Nephron progenitor cell (in vitro differentiated cells): ENCODE measurements at places on chromosomes 12 and 14.
A peak's percentile ranks its signal among the peaks of the same experiment; 100 is the strongest.

DNA sequence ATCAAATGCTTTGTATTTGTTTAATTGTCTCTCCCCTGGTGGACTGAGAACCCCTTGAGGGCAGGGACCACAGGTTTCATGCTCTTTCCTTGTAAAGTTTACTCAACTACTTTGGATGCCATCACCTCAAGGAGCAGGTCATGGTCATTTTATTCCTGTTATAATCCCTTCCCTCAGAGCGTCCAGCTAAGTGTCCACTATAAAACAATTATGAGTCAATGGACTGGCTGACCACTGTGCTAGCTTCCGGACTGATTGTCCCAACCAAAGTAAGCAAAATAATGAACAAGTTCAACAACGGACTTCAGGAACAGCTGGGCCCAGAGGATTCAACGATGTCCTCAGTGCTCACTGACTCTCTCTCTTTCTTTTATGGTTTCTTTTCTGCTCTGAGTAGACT lies 18.2 kb downstream of the AK7 start:
- no peak for DNase-seq

- peak; percentile 71 for DNase-seq
Measured at GRCh38 chr12:26938701-26939062, 412 bp downstream of the FGFR1OP2 start.

- DNase-seq = no peak
Measured at GRCh38 chr12:91249518-91250272, 67.1 kb upstream of the DCN start.

DNA sequence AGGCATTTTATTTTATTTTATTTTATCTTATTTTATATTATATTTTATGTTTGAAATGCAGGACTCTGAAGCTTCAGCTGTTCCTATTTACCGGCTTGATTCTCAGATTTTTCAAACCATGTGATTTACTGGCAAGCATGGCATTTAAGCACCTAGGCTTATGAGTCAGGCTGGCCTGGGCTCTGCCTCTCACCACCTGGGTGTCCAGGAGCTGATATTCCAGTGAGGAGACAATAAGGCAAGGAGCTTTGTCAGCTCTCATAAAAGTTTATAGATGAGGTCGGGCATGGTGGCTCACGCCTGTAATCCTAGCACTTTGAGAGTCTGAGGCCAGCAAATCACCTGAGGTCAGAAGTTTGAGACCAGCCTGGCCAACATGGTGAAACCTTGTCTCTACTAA lies 2.1 kb downstream of the DAO start:
- DNase-seq = no peak

DNA sequence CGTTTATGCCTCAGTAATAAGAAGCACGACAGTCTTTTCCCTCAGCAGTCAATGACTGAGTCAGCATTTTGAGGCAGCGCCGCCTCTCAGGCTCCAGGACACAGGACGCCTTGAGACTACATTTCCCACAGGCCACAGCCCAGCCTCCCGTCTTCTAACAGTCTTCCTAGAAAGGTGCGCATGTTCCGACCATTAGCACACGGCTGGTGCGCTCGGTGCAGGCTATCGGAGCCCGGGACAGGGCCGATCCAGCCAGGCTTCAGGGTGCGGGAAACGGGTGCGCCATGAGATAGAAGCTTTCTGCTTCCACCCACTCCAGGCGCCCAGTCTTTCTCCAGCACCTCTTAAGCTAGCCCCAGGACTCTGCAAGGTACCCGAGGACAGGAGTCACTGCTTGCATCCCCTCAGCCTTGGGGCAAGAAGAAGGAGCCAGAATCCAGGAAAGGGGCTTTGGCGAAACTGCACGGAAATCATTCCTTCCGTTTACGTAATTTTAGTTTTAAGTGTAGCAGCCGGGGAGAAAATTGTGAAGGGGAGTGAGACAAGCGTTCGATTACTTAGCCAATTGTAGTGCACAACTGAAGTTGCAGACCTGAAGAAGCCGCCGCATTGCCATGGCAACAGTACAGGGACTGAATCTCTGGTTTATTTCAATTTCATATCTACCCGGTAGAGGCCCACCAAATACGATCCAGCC lies 54.0 kb downstream of the ZNF641 start:
- DNase-seq = peak; percentile 55

- peak; percentile 12 for DNase-seq
Measured at GRCh38 chr14:30214461-30215090, 286.9 kb upstream of the PRKD1 start.

GRCh38 chr12:14984766-14985285 lies 12.0 kb downstream of the PDE6H start:
- no peak for DNase-seq

DNA sequence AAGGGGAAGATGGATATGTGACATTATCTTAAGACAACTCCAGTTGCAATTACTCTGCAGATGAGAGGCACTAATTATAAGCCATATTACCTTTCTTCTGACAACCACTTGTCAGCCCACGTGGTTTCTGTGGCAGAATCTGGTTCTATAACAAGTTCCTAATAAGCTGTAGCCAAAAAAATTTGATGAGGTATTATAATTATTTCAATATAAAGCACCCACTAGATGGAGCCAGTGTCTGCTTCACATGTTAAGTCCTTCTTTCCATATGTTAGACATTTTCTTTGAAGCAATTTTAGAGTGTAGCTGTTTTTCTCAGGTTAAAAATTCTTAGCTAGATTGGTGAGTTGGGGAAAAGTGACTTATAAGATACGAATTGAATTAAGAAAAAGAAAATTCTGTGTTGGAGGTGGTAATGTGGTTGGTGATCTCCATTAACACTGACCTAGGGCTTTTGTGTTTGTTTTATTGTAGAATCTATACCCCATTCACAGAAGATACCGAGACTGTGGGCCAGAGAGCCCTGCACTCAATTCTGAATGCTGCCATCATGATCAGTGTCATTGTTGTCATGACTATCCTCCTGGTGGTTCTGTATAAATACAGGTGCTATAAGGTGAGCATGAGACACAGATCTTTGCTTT lies 36.9 kb downstream of the PSEN1 start:
- no peak for DNase-seq

GRCh38 chr12:7107636-7108002 lies 1.4 kb downstream of the C1RL start:
- no peak for DNase-seq

DNA sequence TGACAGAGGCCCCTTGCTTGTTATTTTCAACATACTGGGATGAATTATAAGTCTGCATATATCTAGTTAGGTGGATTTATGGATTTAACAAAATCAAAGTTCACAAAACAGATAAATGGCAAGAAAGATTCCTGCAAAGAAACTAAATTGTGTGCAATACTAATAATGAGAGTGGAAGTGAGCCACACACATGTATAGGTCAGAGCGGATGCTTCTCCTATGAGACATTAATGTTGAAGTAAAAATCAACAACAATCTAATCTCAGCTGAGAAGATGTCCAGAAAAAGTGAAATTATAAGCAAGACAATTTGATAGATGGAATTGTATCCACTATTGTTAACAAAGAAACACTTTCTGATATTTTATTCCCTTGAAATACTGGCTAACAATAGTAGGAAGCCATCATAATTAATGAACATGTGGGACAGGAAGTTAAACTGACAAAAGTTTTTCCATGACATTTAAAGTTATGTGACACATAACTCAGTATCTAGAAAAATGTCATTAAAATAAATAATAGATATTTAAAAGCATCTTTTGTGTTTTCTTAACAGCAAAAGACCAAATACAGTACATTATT lies 39.7 kb downstream of the RAD51B start:
- DNase-seq = no peak

DNA sequence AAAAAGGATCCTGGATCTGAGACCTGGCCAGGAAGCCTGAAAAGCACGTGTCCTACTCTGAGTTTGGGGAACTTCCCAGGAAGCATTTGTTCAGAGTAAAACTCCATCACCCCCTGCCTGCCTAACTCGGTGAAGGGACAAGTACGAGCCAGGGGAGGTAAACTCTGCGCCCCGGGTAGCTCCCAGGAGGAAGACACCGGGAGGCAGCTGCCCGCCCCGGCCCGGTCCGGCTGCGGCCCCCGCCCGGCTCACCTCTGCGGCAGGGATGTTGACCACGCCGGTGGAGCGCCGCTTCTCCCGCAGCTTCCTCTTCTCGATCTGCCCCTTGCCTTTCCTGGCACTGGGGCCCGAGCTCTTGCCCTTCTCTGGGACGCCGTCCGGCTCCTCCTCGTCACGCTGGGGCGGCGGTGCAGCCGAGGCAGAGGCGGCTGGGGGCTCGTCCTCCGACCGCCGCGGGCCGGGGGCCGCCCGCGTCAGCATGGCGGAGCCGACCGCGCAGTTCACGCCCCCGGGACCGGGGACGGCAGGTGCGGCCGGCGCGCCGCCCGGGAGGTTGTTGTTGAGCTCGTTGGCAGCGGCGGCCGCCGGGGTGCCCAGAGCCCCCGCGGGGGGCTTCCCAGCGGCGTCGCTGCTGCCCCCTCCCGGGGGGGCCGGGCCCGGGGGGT lies 1.2 kb downstream of the PAWR start:
- DNase-seq = peak; percentile 66

DNA sequence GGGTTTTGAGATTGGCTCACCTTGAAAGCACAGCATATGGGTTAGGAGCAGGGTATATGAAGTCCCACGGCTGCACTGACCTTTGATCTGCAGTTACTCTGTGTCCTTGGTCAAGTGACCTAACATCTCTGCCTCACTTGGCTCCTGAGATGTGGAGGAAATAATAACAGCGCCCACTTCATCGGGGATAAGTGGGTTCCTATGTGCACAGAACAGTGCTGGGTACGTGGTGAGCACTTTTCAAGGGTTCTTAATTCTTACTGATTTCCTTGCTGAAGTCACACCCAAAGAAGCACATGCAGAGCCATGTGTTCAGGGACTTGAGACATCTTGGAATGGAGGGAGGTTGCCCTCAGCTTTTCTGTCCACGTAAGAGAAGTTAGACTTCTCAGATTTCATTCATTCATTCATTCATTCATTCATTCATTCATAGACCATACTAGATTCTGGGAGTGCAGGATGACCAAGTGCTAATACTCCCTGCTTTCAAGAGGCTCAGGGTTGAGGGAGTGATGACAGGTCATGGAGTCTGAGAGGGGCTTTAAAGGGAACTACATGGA lies 39.4 kb downstream of the ADGRD1 start:
- no peak for DNase-seq

DNA sequence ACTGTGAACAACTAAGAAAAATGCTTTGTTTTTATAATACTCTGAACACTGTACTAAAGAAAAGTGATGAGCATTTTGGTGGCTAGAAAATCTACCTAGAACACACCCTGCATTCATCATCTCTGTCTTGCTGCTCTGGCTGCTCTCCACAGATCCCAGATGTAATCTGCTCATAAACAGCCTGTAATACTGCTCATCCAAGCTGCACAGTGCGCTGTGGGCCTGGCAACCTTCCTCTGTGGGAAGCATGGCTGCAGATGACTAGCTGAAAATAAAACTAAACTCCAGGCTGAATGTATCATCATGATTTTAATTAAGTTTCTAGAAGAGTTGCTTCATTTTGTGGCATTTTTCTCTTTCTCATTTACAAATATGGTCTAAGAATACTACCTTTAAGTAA lies 200.7 kb downstream of the SLC2A13 start:
- no peak for DNase-seq

DNA sequence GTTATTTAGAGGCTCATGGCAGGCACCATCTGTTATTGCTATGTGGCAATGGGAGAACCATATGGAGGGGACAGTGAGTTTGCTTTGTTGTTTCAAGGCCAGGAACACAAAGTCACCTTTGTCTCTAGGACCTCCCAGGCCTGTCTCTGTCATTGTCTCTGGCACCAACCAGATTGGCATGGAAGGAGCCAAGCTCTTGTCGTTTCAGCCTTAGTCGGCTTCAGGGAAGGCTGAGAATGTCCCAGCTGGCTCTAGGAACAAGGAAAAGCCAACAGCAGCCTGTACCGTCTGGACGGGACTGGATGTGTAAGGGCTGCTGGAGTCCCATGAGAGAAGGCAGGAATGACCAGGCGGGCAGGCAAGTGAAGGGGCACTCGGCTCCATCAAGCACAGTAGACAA lies 29.2 kb downstream of the RPH3A start:
- no peak for DNase-seq

GRCh38 chr12:1885599-1886245 lies 32.7 kb downstream of the CACNA2D4 start:
- DNase-seq = no peak

- no peak for DNase-seq
Measured at GRCh38 chr12:3795492-3796133, 42.7 kb upstream of the CRACR2A start.

DNA sequence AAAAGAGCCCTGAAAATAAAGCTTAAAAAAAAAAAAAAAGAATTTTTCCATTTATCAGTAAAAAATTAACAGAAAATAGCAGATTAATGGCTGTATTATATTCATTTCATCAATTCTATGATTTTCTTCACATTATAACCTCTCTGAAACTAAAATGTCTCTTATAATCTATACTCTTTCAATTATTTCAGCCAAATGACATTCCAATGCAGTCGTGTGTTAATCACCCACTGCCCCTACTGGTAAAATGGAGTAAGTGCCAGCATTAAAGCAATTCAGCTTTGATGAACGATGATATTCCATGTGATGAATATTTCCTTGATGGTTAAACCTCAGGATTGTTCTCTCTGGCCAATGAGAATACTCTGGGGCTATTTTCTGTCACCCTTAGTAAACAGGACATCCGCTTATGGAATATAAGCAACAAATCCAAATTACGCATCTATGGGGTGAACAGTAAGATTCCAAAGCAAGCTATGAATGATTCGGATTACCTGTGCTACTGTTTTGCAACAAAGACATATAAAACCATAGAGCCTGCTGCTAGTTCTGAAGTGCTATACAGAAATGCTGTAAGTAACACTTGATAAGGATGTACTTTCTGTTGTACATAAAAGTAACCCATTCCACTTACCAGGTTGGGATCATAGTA lies 20.3 kb upstream of the SYCP3 start:
- no peak for DNase-seq

DNA sequence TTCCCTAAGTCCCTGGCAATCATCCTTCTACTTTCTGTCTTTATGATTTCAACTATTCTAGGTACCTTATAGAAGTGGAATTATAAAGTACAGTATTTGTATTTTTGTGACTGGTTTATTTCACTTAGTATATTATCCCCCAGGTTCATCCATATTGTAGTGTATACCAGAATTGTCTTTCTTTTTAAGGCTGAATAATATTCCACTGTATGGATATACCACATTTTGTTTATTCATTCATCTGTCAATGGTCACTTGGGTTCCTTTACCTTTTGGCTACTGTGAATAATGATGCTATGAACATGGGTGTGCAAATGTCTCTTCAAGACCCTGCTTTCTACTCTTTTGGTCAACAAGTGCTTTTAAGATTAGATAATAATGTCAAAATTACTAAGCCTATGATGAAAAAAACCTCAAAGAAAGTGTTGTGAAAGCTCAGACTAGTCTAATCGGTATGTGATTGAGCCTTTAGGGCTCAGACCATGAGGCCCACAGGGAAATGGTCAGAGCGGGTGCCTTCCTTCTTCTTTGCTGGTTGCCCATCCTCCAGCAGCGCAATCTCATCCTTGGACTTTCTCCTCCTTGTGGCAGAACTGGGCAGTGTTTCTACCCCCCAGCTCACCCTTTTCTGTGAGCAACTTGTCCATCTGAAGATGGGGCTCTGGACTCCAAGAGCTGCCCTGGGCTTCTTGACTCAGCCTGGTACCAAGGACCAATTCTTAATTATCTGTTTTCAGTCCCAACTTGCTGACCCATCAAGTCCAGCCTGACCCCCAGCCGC lies 105.4 kb downstream of the TTC8 start:
- DNase-seq = no peak

- DNase-seq = no peak
Measured at GRCh38 chr12:120951-121350, 54.4 kb downstream of the IQSEC3 start.

GRCh38 chr12:69490920-69491643 lies 20.9 kb downstream of the FRS2 start:
- DNase-seq = no peak

- DNase-seq = no peak
Measured at GRCh38 chr12:24979976-24980730, 31.3 kb upstream of the BCAT1 start.
